COR-L47 (cell line): ENCODE measurements at places on chromosomes 12 and 14.

DNA sequence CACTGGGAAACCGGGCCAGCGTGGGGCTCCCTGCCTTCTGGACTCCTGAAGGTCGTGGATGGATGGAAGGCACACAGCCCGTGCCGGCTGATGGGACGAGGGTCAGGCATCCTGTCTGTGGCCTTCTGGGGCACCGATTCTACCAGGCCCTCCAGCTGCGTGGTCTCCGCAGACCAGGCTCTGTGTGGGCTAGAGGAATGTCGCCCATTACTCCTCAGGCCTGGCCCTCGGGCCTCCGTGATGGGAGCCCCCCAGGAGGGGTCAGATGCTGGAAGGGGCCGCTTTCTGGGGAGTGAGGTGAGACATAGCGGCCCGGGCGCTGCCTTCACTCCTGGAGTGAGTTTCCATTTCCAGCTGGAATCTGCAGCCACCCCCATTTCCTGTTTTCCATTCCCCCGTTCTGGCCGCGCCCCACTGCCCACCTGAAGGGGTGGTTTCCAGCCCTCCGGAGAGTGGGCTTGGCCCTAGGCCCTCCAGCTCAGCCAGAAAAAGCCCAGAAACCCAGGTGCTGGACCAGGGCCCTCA lies 26.9 kb downstream of the HIP1R start:
- DNase-seq: no peak

GRCh38 chr12:42608196-42608825 lies 18.8 kb upstream of the PRICKLE1 start:
- no peak for DNase-seq

GRCh38 chr14:86539361-86540070 lies 1009.6 kb downstream of the FLRT2 start:
- no peak for DNase-seq

- no peak for DNase-seq
These were observed 104.9 kb downstream of the PDZRN4 start for GRCh38 chr12:41293011-41293410.

- no peak for DNase-seq
These were observed 86.5 kb upstream of the CDKN3 start for GRCh38 chr14:54310151-54310850.

DNA sequence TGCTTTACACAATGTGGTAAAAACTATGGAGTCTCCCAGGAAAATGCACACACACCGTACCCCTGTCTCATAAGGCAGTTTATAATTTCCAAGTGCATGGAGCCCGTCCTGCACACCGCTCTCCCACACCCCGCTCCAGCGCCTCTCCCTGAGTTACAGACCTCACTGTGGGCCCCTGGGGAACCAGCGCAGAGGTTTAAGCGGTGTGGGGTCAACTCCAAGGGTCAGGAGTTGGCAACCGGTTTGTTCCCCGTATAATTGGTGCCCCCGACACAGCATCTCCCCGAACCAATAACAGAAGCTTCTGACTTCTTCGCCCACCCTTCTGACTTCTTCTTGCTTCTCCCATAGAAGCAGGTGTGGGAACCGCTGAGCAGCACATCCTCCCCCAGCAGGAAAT lies 58.4 kb upstream of the DDX11 start:
- DNase-seq: no peak

DNA sequence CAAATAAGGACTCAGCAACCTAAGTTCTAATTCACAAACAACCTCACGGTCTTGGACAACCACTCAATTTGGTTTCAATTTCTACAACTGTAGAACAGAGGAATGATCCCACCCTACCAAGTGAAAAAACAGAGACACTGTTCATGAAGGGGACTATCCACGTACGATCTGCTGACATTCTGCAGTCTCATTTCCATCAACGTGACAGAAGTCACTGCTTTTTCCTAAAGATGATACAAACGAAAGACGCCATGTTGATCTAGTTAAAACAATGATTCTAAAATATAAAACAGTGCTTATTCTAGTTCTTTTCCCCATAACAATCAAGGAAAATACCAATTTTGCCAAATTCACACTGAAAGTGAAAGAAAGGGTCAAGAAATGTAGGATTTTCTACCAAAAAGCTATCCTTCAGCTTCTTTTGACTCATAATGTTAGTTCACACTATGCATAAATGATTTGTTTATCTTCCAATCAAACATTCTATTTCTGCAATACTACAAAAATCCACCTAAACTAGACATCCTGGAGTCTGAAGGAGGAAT lies 38.1 kb downstream of the CORO1C start:
- no peak for DNase-seq

DNA sequence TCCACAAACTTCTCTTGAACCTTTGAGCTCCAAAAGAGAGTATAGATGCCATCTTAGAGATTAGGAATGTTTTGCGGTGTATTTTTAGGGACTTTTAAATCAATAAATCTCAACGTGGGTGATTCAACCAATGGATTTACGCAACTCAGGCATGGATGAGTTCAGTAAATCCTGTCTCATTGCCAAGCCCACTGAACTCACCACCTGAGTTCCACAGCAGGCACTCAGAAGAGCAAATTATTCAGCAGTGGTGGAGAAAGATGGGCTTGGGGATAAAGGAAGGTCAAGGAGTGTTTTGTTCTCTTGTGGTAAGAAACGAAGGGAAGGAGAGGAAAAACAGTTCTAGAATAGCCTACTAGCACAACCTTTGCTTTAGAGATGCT lies 68.7 kb upstream of the HMGA2 start:
- DNase-seq: no peak

- DNase-seq: peak; percentile 21
These were observed 764 bp downstream of the RBM25 start for GRCh38 chr14:73058922-73059673.

DNA sequence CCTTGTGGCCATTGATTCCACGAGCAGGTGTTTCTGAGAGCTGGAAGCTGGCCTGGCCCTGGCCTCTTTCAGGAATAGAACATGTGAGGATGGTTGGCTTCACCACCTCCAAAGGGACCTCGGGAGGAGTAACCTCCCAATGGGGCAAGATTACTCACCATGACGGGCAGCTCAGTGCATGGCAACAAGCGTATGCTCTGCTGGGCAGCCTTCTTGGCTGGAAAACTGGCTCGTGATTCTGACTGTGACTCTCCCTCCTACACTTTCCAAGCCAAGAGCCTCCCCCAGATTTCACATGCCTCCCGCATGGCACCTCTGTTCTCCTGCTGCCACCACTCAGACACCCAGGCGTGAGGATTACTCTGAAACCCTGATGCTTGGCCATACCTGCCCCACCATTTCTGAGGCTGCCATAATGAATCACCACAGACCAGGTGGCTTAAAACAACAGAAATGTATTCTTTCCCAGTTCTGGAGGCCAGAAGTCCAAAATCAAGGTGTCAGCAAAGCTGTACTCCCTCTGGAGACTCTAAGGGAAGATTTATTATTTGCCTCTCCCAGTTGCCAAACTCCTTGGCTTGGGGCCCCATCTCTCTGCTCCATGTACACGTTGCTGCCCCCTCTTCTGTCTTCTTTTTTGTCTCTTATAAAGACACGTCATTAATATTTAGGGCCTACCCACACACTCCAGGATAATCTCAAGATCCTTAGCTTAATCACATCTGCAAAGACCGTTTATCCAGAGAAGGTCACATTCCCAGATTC lies 215.9 kb downstream of the CHST11 start:
- no peak for DNase-seq

DNA sequence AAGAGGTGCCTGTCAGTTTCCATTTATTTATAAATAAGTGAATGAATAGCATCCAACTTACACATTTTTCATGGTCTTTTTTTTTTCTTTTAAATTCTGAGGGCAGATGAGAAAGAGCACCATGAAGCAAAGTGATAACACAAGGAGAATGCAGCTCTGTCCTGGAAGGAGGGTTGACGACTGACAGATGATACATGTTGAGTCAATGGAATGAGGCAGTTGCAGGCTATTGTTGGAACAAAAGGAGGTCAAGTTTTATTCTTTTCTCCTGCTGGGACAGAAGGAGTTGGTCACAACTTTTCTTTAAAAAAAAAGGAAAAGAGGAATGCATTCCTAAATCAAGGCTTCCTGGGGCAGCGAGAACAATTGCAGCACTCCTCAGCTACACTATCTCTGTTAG lies 119.9 kb upstream of the PLEKHG7 start:
- DNase-seq: no peak

GRCh38 chr14:66041582-66041981 lies 444.6 kb upstream of the CCDC196 start:
- peak; percentile 79 for DNase-seq

DNA sequence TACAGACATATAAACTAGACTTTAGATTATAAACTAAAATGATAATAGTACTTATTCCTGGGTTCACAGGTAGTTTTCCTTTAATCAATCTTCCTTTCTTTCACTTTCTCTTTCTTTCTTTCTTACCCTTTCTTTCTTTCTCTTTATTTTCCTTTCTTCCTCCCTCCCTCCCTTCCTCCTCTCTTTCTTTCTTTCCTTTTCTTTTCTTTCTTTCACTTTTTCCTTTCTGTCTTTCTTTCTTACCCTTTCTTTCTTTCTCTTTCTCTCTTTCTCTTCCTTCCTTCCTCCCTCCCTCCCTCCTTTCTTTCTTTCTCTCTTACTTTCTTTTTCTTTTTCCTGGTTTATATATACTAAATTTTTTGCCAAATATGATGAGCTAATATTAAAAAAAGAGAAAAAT lies 61.5 kb downstream of the CMKLR1 start:
- no peak for DNase-seq

GRCh38 chr12:127223731-127224130 lies 1043.2 kb upstream of the TMEM132C start:
- no peak for DNase-seq

DNA sequence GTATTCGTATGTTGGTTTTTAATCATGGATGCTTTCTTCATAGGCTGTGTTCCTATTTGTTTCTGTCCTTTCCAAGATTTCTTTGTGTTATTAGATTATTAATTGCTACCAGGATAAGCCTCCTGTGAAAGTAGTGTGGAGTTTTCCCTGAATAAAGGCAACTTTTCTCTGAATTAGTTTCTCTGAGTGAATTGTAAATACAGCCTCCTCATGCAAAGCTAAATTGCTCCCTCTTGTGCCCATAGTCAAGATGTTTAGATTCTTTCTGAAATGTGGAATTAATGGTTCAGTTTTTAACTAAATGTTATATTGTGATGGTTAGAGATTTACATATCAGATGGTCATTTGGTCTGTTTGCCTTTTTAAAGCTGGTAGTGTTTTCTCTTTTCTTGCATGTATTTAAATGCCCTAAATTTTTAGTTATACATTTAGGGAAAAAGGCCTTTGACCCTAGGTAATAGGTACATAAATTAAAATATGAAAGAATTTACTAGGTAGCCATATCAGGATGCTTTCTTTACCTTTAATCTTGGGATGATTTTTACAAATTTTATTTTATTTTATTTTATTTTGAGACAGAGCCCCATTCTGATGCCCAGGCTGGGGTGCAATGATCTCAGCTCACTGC lies 8.9 kb downstream of the APAF1 start:
- DNase-seq: peak; percentile 55

GRCh38 chr14:97215263-97215969 lies 418.2 kb downstream of the VRK1 start:
- no peak for DNase-seq

DNA sequence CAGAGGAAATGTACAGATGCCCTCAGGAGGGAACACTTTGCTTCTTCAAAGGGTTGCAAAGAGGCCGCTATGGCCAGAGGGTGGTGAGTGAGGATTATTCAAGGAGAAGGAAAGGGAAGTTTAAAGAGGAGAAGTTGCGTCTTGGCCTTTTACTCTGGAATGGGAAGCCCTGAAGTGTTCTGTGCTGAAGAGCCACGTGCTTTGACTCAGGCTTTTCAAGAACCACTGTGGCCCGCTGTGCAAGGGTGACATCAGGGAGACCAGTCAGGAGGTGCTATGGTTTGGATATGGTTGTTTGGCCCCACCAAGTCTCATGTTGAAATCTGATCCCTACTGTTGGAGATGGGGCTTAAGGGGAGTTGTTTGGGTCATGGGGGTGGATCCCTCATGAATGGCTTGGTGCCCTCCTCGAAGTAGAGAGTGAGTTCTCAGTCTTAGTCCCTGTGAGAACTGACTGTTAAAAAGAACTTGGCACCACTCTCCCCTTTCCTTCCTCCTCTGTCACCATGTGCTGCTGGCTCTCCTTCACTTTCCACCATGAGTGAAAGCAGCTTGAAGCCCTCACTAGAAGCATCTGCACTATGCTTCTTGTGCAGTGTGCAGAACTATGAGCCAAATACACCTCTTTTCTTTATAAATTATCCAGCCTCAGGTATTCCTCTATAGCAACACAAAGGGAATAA lies 66.1 kb upstream of the DUSP6 start:
- DNase-seq: no peak

DNA sequence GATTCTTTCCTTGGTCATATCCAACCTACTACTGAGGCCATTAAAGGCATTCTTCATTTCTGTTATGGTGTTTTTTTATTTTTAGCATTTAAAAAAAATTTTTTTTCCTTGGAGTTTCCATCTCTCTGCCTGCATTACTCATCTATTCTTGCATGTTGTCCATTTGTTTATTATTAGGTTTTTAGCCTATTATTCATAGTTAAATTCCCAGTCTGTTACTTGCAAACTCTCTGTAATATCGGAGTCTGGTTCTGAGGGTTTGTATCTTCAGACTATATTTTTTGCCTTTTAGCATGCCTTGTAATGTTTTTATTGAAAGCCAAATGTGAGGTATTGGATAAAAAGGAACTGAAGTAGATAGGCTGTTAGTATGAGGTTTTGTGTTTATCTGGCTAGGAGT lies 284.3 kb downstream of the FUT8 start:
- no peak for DNase-seq

DNA sequence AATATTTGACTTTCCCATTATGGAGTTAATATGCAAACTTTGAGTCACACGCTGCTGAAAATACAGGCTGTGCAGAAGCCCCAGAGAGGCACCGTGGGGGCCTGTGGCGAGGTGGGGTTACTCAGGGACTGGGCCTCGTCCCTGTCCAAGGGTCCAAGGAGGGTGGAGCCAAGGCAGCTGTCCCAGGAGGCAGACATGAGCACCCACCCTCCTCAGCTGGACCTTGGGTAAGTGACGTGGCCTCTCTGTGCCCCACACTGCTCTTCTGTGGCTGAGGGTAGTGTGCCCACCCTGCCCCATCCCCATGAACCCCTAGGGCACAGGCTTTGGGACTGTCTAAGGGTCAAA lies 39.4 kb downstream of the FAM222A start:
- no peak for DNase-seq

- no peak for DNase-seq
These were observed 170.2 kb upstream of the PRICKLE1 start for GRCh38 chr12:42759622-42760273.

DNA sequence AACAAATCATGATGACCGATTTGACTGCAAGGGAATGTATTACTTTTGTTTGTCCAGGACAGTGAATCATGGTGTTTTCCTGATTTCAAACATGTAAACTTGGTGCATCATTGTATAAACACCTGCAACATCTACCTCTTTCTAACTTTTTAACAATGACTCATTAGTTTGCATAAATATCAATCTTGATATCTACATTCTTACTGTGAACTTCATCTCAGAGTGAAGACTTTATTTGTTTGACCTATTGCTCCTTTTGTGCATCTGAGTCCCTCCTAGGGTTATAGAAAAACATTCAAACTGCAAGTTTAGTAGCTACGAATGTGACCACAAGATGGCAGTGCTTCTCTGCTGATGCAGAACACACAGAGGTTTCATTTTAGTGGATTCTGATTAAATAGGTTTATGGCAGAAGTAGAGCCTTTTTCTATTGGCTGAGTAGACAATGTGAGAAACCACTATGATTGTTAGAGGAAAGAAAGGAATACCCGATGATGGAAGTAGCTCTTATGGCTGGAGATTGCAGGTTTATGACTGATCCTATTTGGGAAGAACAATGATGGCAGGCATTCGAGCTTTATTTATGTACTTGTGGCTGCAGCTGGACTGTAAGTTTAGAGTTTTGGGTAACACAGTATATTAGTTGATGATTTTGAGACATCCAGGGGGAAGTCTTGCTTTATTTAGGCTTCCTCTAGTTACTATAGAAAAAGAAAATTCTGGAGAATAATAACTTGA lies 244.2 kb upstream of the OR4E1 start:
- no peak for DNase-seq

GRCh38 chr12:31895449-31896150 lies 63.6 kb upstream of the RESF1 start:
- no peak for DNase-seq
